ENCODE measurements at places on chromosomes 6 and 20. TPM values are rescaled to one million over a fixed set of nuclear protein-coding genes. Genes with fewer than 3 reads are reported as not detected.

Gene B4GALT5
- polyA plus RNA-seq = 13.8 TPM

Gene DNAH8
- polyA plus RNA-seq = not detected

Gene GPX5
- polyA plus RNA-seq = not detected

GRCh38 chr6:45365036-45365435 lies 12.7 kb downstream of the SUPT3H start:
- no peak for DNase-seq

DNA sequence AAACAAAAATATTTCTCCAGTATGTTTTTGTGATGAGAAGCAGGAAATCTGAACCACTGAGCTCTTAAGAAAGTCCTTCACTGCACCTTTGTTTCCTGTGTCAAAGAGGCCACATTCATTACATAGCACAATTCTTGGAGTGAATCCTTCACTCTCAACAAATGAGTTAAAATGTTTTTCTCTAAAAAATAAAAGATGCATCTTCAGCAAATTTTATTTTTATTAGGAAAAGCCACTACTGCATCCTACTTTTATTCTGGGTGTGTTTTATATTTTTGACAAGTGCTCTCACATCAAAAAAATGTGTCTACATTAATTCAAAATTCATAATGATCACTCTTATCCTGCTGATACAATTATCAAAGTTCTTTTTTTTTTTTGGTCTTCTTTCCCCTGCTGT lies 76.3 kb downstream of the PLCB4 start:
- no peak for DNase-seq

GRCh38 chr20:22339091-22339881 lies 245.1 kb downstream of the FOXA2 start:
- DNase-seq = no peak
